Breast epithelium (tissue), 4 donors: ENCODE measurements at places on chromosomes 13 and 19. TPM values are rescaled to one million over a fixed set of nuclear protein-coding genes. Genes with fewer than 3 reads are reported as not detected.

The SULT2A1 gene
- not detected for total RNA-seq

DNA sequence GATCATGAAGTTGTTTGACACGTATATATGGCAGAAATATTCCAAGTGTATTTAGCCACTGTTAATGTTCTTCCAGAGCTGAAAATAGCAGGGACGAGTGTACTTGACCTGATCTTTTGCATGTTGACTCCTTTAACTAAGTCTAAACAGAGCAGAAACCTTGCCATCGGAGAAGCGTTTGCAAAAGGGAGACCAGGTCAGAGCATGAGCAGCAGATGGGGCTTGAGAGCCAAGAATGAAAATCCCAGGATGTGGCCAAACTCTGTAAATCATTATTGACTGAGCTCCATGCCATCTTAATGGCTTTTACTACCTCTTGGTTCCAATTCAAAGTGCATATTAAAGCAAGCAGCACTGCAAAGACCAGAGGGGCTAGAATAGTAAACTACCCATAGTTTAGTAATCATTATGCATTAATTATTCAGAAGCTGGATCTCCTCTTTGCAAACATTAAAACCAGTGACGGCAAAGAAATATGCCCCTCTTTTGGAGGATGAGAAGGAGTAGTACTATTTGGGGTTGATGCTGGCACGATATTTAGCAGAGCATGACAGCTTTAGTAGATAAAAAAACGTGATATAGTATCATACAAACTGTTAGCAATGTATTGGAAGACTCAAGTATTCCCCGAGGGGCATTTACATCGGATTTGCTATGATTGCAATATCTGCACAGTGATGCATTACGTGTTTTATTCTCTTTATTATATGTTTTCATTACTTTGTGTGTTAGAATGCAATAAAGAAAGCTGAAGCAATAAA, 55.7 kb downstream of the FAM216B start:
- H3K4me1 ChIP-seq: no peaks in the 10 kb centered on the region
- H3K4me3 ChIP-seq: no peak overlapping the region

- peak overlapping the region; percentile 75 for H3K27ac ChIP-seq
- H3K4me3 ChIP-seq: peak overlapping the region; percentile 95
- H3K27me3 ChIP-seq: no peaks in the 10 kb centered on the region
- DNase-seq: no peak
These were observed 2.0 kb downstream of the ZNF792 start for GRCh38 chr19:34961775-34962686.

GRCh38 chr13:52179925-52180324, 20.5 kb upstream of the NEK3 start:
- H3K4me3 ChIP-seq: no peak overlapping the region
- H3K27me3 ChIP-seq: no peaks in the 10 kb centered on the region
- no peaks in the 10 kb centered on the region for H3K4me1 ChIP-seq
- no peak overlapping the region for H3K27ac ChIP-seq
- DNase-seq: no peak

DNA sequence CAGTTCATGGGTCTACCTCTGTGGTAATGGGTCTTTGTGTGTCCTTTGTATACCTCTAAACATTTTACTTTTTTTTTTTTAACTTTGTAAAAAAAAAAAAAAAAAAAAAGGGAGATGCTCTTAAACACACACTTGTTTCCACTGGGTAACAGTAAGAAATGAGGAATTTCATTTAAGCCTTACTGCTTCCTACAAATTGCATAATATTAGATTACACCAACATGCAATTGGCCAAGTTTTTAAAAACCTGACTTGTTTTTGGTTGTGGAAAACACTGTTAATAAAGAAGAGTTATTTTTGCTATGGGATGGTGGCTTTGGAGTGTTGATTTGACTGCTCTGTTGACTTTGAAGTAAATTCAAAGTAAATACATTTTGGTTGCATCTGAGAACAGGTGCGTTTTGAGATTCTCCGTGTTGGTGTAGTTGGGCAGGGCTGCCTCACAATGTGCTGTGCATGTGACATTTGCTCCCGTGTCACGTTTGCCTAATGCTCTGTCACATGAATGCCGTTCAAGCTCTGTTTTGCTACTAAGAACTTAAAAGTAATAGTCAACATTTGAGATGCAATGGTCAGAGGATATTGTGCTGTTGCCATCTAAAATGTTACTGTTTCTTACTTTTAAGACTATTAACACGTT, 202.4 kb downstream of the LMO7 start:
- H3K36me3 ChIP-seq: no peaks in the 10 kb centered on the region
- no peaks in the 10 kb centered on the region for H3K4me1 ChIP-seq
- peak overlapping the region; percentile 35 for H3K27ac ChIP-seq
- H3K4me3 ChIP-seq: no peak overlapping the region
- no peaks in the 10 kb centered on the region for H3K27me3 ChIP-seq
